ENCODE measurements at places on chromosomes 3 and 15.

- DNase-seq: no peak
These were observed 264.9 kb upstream of the CCDC54 start for GRCh38 chr3:107112356-107112755.

DNA sequence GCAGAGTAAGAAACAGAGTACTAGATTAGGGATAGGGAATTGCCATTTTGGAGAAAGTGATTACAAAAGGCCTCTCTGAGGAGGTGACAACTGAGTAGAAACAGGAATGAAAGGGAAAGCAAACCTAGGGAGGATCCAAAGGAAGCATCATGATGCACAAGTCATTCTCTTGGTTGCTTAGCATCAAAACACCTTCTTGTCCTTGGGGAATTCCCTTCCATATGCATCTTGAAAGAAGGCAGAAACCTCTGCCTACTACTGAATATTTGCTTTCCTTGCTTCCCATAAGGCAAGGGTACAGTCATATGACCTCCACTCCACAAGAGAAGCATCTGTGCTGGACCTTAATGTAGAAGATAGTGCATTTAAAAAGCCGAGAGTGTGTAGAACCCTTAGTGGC, 24.1 kb downstream of the GABPB1 start:
- DNase-seq: no peak

GRCh38 chr3:23455775-23456174, 252.6 kb downstream of the UBE2E2 start:
- no peak for DNase-seq

GRCh38 chr3:98513091-98513511, 9.6 kb downstream of the CLDND1 start:
- no peak for DNase-seq

- DNase-seq: no peak
These were observed 126.6 kb downstream of the WDR76 start for GRCh38 chr15:43953402-43953801.

DNA sequence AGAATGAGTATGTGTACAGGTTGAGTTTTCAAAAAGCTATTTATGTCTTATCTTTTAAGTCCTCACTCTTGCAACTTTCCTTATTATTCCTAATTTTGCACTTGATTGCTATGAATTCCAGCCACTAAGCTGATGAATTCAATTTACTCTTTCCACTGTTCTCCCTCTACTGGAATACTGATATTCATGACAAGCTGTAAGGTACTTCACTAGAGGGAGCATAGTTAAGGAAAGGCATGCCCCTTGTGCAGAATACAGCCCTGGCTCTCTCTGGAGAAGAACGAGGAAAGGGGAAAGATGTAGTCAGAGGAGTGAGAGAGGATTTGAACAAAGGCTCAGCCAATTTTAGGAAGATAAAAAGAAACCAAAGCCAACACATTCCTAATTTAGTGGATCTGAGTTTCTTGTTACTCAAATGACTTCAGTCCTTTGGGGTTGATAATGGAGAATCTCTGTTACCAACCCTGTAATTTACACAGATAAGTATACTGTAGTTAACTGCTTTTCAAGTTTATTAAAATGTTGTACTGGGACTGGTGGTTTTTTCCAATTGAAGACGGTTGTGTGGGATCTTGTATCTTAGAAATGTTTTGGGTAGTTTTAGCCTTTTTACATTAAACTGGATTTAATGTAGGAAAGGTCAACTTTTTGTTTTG, 4.0 kb downstream of the SCAANT1 start:
- peak; percentile 28 for DNase-seq

DNA sequence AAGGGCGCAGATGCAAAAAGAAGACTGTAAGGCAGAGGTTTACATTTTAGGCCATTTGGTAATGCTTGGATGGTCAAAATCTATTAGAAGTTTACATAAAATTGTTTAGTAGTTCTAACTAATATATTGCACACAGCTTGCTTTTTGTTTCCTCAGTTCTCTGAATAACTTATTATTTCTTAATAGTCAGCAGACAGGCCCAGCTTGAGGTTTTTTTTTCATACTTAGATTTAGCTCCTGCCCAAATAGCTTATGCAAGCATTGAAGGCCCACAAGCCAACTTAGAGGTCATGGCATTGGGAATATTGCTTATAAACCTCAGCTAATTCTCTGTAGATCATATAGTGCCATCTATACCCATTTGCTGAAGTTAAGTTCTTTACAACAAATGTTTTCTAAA, 172.5 kb downstream of the RAP2B start:
- DNase-seq: no peak

- no peak for DNase-seq
These were observed 19.1 kb downstream of the IREB2 start for GRCh38 chr15:78457101-78457500.

- DNase-seq: peak; percentile 48
These were observed 59.3 kb upstream of the CHMP2B start for GRCh38 chr3:87167628-87168456.

DNA sequence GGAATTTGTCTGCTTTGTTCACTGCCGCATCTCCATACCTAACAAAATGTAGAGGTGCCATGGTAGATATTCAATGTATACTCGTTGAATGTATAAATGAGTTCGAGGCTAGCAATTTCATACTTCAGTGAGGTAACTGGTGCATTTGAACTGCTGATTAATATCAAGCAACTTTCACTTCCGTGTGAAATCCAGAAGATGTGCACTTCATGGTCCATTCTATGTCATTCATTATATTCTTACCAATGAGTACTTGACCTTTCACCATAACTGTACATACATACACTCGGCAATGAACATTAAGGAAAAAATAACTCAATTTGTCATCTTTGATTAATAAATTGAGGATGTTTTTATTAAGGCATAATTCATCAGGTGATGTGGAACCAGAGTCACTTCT, 598.5 kb downstream of the ZNF385D start:
- DNase-seq: no peak

DNA sequence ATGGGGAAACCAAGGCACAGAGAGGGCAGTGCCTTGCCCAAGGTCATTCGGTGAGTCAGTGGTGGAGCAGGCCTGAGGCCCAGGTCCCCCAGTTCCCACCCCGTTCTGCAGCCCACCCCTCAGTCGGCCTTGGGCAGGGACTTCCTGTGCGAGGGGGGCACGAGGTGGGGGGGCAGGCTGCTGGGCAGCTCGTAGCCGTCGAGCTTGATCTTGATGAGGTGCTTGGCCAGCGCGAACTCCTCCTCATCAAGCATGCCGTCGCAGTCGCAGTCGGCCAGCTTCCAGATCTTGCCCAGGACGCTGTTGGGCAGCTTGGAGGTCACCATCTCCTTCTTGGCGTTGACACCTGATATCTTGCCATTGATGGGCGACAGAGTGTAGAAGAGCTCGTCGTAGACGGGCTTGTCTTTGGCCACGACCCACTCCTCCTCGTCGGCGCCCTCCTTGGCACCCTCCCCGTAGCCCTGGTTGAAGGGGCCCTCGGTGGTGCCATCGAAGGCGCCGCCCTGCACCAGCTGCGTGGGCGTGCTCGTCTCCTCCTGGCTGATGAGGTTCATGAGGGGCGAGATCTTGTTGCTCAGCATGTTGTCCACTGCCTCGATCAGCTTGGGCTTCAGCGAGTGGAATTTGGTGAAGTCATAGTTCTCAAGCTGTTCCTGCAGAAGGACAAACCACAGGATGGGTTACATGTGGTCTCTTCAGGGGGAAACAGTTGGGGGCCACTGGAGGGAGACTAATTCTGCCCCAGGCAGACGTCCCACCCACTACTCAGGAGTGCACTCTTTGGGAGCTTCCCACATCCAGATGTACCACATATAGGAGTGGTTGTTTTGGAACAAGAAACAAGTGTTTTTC, 6.9 kb upstream of the SPTBN5 start:
- DNase-seq: no peak

- no peak for DNase-seq
These were observed 1271.0 kb downstream of the NSUN3 start for GRCh38 chr3:95333826-95334225.

GRCh38 chr3:195906865-195907683, 1.3 kb downstream of the TNK2 start:
- DNase-seq: no peak

- DNase-seq: no peak
These were observed 471.2 kb downstream of the MFSD1 start for GRCh38 chr3:159273070-159273469.

- peak; percentile 45 for DNase-seq
These were observed 539 bp upstream of the PLCL2 start for GRCh38 chr3:16884084-16884747.

GRCh38 chr3:31996195-31996594, 14.6 kb downstream of the ZNF860 start:
- no peak for DNase-seq

GRCh38 chr15:74389241-74390048, 22.0 kb upstream of the CYP11A1 start:
- DNase-seq: no peak

DNA sequence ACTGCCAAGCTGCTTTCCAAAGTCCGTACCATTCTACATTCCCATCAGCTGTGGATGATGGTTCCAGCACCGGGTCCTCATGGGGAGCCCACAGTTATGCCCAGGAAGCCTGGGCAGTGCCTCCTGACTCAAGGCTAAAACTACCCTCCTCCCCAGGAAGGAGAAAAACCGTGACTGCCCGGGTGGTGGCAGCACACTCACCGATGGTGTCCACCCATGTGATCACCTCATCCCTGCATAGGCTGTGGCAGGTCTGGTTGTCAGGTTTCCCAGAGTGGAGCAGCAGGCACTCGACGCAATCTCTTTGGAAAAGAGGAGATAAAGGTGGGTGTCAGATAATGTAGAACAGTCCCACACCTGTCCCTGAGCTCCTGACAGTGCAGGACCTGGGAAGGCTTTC, 38.6 kb downstream of the UMPS start:
- peak; percentile 46 for DNase-seq

DNA sequence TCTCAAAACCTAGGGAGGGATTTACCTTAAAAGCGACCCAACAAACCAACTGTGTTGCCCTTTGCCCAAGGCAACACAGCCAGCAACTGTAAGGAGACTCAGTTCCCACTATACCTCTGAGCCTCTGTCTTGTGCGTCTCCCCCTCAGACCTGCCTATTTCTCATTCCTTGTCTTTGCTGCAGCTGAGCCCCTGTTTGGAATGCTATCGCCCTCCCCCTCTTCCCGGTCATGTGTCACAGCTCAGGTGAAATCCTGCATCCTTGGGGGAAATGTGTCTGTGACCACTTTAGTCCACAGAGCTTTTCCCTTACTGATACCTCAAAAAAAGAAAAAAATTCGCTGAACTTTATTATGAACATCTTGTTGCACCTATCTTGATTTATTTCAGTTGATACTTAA, 52.0 kb upstream of the LRIG1 start:
- DNase-seq: no peak
